NCI-H1092 treated with DMSO at 0.1 percent for 48 hours (cell line): ENCODE measurements at places on chromosomes 12 and 14.

DNA sequence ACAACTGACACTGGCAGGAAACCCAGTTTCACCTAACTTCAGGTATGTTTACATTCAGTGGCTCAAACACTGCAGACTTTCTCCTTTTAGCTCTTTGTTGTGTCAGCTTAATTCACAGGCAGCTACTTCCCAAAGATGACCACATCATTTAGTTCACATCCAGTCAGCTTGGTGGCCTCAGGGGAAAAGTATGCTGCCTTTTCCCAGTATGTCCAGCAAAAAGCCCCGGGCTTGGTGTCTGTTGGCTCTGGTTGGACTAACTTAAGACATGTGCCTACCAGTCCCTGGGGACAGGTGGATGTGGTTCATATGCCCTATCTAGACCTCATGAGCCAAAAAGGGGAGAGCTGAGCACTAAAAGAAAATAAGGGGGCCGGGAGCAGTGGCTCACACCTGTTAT, 56.4 kb downstream of the GOLGA5 start:
- DNase-seq: no peak

DNA sequence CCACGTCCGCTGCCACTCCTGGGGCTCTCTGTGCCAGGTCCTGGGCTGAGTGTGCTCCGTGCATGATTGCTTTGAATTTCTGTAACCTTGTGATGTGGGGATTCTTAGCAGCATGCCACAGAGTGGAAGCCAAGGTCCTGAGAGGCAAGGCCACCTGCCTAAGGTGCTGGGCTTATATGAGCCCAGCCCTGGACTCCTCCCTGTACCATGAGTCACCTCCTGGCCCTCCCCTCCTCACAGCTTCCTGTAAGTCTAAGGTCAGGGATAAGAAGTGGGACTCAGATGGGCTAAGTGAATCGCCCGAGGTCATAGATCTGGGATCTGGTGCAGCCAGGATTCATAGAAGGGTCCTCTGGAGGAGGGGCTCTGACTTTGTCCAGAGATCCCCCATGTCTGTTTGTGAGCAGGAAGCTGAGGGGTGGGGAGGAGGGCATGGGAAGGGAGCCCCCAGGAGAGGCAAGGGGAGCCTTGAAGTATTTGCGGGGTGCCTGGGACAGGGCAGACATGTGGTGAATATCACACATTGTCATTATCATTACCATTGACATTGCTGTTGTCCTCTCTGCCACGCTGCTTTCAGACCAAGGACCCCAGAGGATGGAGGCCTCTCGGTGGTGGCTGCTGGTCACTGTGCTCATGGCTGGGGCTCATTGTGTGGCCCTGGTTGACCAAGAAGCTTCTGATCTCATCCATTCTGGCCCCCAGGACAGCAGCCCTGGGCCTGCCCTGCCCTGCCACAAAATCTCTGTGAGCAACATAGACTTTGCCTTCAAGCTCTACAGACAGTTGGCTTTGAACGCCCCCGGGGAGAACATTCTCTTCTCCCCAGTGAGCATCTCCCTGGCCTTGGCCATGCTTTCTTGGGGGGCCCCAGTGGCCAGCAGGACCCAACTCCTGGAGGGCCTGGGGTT, 28.8 kb downstream of the SERPINA3 start:
- DNase-seq: no peak

GRCh38 chr12:24078318-24078765, 128.9 kb upstream of the SOX5 start:
- no peak for DNase-seq

DNA sequence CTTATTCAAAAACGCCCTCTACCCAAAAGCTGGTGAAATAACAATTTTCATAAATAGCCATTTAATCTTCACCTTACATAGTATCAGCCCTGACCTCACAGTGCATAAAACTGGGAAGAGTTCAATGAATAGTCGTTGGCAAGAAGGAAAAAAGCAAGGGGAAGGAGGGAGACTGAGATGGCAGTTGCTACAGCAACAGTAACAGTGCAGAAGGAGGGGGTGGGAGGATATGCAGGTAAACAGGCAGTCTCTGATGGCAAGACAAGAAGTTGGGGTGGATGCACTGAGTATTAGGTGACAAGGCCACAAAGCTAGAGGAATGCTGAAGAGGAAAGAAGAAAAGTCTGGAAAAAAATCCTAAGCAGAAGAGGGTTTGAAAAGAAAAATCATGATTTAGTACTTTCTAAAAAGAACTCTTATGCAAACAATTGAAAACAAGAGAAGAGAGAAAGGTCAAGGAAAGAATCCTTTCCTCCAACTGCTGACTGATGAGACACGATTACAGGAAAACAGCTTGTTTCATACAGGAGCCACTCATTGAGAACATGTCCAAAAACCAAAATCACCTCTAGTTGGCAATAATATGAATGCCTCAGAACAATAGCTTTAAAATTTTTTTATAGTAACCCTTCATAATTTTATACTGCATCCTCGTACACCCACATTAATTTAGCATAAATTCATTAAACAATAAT, 56.0 kb downstream of the DCAF5 start:
- no peak for DNase-seq

DNA sequence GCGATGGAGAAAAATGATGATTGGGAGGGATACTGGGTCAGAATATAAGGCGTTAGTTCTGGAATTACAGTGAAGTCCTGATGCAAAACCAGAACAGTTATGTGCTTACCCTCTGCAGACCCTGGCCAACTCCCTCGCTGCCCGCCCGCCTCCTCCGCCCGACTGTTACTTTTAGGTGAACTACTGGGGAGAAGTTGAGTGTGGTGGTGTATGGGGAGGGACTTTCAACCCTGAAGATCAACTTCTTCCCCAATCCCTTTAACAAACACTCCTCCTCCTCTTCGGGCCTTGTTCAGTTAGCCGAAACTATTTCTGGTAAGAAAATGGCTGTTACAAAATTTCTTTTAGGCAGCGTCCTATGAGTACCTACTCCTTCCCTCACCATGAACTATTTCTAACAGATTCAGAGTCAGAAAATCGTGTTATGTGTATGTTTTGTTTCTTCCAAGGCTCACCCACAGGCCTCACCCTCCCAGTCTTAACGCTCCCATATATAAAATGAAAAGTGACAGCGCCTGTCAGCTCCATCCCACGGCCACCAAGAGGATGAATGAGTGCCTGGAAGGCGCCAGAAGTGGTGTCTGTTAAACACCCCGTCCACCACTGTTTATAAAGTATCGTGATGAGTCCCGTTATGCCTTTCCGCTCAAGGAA, 1.3 kb downstream of the FBXO33 start:
- DNase-seq: no peak

GRCh38 chr12:56387152-56387736, 24.6 kb upstream of the APOF start:
- no peak for DNase-seq

GRCh38 chr14:70192915-70193314, 4.2 kb upstream of the SLC8A3 start:
- DNase-seq: no peak

DNA sequence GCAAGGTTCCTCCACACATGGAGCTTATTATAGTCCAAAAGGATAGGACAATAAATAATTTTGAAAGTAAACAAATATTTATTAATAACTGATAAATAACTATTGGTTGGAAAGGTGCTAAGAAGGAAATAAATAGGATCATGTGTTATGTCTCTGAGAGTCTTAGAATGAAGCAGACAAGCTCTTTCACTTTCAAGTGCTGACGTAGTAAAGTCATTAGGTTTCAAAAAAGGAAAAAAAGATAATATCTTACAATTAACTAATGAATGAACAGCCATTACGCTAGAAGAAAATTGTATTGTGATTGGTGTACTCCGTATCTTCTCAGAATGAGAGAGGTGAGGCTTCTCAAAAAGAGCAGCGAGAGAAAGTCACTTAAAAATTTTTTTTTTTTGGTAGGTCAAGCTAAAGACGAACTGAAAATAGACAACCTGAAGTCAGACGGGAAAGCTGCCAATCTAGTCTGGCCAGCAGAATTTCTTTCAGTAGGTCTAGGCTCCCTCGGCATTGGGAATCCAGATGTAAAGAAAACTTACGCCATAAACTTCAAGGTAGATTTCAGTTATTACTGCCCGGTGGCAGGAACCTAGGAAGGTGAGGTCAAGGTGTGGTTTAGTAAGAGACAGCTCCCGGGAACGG, 583 bp upstream of the LEMD3 start:
- no peak for DNase-seq

DNA sequence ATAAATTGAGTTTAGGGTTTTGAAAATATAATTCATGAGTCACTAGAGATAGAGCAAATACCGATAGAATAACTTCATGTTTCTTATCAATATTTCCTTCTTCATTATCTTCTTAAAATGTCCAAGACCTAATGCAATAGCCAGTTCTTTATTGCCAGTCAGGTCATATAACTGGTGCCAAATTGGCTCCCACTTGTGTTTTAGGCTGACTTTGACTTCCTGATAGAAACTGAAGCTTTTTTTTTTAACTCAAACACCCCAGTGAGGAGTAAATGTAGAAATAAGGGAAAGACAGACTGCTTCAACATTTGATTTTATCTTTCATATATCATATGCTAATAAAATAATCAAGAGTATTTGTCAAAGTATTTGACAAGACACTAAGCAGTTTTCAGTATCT, 80.7 kb downstream of the ARMH4 start:
- no peak for DNase-seq

GRCh38 chr12:45726603-45727300, 2.8 kb upstream of the ARID2 start:
- peak; percentile 98 for DNase-seq

DNA sequence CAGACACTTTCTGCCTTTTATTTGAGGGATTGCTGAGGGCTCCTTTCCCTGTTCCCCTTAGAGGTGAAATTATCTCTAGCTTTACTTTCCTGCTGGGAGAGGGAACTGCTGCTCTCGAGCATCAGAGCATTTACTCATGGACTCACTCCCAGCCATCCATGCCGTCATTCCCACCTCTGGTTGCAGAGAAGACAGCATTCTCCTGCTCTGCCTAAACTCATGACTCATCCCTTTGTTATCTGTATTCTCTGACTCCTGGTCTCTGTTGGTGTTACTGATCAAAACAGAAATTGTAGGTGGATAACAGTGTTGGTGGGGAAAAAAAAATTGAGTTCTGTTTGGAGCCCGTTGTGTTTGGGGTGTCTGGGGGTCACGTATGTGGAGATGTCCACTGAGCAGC, 159.3 kb downstream of the TTC8 start:
- DNase-seq: no peak

- no peak for DNase-seq
These were observed 42.2 kb upstream of the MBIP start for GRCh38 chr14:36362648-36363047.

DNA sequence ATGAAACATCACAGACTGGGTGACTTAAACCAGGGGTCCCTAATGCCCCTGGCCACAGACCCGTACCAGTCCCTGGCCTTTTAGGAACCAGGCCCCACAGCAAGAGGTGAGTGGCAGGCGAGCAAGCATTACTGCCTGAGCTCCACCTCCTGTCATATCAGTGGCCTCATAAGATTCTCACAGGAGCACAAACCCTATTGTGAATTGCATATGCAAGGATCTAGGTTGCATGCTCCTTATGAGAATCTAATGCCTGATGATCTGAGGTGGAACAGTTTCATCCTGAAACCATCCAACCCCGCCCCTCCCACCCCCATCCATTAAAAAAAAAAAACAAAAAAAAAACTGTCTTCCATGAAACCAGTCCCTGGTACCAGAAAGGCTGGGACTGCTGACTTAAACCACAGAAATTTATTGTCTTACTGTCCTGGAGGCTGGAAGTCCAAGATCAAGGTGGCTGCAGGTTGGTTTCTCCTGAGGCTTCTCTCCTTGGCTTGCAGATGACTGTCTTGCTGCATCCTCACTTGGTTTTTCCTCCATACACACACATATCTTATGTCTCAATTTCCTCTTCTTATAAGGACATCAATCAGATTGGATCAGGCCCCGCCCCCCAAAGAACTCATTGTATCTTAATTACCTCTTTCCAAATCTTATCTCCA, 235.9 kb downstream of the CHST11 start:
- no peak for DNase-seq

- DNase-seq: no peak
These were observed 139.7 kb downstream of the CNTN1 start for GRCh38 chr12:40831916-40832315.

DNA sequence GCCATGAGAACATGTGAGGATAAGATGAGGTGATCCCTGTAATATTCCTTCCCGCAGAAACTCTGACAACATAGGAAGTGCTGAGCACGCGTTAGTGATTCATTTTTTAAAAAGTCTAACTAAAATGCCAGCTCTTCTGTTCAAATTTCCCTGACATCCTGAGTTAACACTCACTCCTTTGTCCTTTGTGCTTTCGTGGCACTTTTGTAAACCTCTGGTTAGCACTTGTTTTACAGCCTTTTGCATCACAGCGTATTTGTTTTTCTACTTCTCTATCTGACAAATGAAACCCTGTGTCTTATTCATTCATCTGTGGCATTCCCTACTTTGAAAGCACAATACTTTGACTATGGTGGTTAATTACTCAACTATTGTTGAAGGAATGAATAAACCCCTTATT, 313.6 kb downstream of the NUAK1 start:
- no peak for DNase-seq
